Suppressor macrophage (primary cell): ENCODE measurements at places on chromosomes 7 and 10.

GRCh38 chr10:21020545-21020944 lies 123.4 kb upstream of the NEBL start:
- peak; percentile 29 for DNase-seq

DNA sequence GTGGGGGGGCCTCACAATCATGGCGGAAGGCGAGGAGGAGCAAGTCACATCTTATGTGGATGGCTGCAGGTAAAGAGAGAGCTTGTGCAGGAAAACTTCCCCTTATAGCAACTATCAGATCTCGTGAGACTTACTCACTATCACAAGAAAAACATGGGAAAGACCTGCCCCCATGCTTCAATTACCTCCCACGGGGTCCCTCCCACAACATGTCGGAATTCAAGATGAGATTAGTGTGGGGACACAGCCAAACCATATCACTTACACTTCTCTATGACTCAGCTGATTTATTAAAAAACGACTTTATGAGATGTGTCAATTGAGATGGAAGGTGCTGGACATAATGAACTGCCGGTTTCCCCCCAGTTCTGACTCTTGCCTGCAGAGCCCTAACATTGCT lies 23.8 kb upstream of the CHN2 start:
- no peak for DNase-seq

DNA sequence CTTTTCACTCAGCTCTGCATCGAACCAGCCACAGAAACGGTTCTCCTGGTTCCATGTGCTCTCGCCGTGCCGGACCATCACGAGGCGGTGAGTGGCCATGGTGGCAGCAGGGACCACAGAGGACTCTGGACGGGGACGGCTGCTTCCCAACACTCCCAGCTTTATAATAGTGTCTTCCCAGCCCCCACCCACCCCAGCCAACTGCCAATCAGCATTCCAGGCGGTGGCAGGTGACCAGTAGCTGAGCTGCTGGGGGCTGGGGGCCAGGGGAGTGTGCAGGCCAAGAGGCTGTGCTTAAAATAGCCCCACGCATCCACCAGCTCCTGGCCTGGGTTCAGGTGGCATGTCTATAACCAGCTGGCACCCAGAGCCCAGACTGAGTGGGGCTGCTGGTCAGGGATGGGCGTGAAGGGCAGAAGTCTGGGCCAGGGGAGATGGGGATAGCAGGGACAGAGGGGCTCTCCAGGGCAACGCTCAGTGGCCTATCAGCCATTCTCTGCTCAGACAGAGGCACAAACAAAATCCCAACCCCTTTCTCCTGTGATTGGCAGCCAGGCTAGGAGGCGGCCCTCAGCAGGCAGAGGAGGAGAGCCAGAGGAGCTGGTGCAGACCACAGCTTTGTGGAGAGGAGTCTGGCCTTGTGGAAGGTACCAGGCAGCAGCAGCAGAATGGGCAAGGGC lies at the start of gene PGAM2:
Gene PGAM2 (minus strand): TSS at position 137 of the 680 bp plus-strand sequence. CDS start 38 bp downstream, at position 99.
- no peak for DNase-seq

DNA sequence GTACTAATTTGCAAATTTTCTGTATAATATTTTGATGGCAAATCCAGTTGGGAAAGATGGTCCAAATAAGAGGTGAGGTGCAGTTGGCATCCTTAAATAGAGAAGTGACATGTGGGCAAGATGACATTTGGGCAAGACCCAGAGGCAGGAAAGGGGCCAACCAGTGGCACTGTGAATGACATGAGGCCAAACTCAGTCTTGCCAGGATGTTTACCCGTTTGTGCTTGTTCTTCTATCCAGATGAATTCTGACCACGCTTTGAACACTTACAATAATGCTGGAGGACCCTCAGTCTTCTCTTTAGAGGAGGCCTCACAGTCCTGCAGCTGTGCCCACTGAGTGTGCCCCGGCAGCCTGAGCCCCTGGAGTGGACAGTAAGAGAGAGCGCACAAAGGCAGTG lies 45.1 kb downstream of the KCNMA1 start:
- no peak for DNase-seq

- no peak for DNase-seq
Measured at GRCh38 chr7:22884911-22885788, 62.5 kb upstream of the TOMM7 start.

GRCh38 chr10:77400033-77400432 lies 237.6 kb downstream of the KCNMA1 start:
- DNase-seq: no peak

- no peak for DNase-seq
Measured at GRCh38 chr7:8035192-8035591, 66.6 kb downstream of the GLCCI1 start.

GRCh38 chr7:14480281-14480680 lies 422.3 kb downstream of the DGKB start:
- DNase-seq: no peak

DNA sequence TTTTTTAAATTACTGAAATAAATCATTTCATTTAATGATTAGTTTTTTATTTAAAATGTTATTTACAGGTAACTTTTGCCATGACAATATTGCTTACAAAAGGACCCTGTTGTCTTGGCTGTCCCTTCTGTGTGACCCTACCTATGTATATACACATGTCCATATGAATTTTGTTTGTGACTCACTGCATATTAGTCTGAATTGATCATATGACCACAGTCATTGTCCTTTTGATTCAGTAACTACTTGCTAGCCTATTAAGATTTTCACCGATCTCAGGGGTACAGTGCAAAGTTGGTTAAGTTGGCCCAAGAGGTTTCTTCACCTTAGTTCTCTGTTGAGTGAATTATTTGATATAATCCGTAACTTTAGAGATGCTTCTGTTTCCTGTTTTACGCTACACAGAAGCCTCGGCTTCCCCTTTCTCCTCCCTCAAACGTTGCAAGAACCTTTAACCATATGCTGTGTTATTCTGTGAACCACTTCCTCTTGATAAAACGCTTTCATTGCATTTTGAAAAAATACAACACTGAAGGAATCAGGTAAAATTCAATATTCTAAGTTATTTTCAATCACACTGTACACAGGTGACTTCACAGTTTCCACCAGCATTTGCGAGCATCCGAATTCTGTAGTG lies 43.9 kb downstream of the APBB1IP start:
- peak; percentile 89 for DNase-seq

DNA sequence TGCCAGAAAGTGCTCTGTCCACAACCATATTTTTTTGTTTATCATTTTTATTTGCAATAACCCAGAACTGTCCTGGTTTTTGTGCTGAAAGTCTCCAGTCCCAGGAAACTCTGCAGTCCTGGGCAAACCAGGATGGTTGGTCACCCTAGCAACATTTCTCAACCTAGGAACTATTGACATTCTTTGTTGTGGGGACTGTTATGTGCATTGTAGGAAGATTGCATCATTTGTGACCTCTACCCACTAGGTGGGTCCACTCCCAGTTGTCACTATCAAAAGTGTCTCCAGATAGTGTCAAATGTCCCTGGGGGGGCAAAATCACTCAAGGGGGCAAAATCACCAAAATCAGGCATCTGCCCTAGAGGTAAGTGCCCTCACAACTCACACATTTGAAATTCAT lies 14.0 kb upstream of the SRI start:
- DNase-seq: no peak

DNA sequence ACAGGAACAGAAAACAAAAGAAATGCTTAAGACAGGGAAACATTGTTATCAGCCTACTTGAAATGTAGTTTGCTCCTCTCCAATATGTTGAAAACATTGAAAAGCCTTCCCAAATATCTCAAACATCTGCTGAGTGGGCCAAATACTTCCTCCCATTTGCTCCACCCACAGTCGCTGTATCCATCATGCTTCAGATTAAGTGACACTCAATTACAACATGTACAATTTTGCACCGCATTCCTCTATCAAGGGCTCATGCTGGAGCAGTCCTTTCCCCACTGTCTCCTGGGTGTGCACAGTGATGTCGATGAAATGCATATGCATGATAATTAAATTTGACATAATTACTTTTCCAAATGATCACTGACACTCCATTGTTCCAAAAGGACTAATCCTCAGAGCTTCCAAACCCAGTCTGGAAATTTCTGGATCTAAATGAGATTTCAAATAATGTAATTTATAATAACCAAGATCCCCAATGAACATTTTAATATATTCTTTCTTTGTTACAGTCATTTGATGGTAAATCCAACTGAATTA lies 604.6 kb downstream of the GRID1 start:
- no peak for DNase-seq

GRCh38 chr7:97218767-97219166 lies 101.3 kb downstream of the SDHAF3 start:
- DNase-seq: no peak

- peak; percentile 74 for DNase-seq
Measured at GRCh38 chr7:66348959-66349358, 143.8 kb downstream of the TPST1 start.

DNA sequence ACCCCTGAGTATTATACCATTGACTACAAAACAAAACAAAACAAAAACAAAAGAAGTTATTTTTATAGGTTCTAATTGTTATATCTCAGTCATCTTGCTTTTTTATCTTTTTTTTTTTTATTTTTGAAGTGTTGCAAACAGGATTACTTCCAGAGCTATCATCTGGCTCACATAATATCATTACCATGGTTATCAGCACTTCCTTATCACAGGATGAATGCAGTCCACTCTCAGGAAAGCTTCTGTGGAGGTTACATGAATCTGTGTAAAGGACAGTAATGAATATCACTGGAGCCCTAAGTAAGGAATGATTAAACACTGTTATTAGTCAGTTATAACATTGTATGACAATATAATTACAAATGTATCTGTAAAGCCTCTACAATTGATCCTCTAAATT lies 451.5 kb downstream of the PLXDC2 start:
- no peak for DNase-seq

DNA sequence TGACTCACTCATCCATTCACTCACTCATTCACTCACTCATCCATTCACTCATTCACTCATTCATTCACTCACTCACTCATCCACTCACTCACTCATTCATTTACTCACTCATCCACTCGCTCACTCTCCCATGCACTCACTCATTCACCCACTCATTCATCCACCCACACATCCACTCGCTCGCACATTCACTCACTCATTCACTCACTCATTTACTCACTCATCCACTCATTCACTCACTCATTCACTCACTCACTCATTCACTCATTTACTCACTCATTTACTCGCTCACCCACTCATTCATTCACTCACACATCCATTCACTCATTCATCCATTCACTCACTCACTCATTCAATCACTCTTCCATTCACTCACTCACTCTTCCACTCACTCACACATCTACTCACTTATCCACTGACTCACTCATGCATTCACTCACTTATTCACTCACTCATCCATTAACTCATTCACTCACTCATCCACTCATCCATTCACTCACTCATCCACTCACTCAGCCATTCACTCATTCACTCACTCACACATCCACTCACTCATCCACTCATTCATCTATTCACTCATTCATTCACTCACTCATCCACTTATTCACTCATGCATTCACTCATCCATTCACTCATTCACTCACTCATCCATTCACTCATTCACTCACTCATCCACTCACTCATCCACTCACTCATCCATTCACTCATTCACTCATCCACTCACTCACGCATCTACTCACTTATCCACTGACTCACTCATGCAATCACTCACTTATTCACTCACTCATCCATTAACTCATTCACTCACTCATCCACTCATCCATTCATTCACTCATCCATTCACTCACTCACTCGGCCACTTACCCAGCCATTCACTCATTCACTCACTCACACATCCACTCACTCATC lies 74.0 kb downstream of the CARD11 start:
- DNase-seq: no peak

- no peak for DNase-seq
Measured at GRCh38 chr7:139851770-139852481, 22.9 kb downstream of the TBXAS1 start.

DNA sequence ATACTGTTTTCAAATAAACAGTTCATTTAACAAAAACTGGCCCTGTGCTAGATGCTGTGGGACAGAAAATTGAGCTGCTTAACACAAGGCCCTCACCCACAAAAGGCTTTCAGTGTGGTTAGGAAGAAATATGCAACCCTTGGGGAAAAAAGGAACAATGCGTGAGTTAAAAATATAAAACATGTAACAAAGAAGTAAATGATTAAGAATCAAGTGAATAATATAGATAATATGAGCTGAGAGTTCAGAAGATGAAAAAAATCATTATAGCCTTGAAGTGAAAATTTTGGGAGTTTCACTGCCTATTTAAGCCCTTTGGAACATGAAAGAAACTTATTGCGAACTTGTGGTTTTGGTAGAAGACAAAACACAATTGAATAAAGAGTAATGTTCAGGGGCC lies 495.4 kb downstream of the GFRA1 start:
- no peak for DNase-seq

GRCh38 chr7:106110885-106111654 lies 1.0 kb downstream of the SYPL1 start:
- no peak for DNase-seq

DNA sequence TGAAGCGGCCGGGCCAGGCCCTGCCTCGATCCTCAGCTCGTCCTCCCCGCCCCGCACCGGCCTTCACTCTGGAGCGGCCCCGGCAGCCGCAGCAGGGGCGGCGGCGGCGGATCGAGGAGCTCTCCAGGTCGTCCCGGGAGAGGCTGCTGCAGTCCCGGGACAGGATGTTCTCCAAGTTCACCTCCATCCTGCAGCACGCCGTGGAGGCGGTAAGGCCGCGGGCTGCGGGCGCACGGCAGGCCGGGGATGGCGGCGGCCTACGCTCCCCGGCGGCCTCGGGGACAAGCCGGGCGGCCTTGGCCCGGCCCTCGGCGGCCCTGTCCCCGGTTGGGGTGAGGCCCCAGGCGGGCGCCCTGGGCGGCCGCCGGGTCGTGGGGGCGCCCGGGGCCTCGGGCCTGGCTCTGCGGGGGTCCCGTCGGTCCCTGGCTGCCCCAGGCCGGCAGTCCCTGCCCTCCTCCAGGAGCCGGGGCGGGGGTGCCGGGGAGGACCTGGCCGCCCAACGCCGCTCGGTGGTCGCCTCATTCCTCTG lies 399 bp downstream of the FHIP2A start:
- peak; percentile 40 for DNase-seq

DNA sequence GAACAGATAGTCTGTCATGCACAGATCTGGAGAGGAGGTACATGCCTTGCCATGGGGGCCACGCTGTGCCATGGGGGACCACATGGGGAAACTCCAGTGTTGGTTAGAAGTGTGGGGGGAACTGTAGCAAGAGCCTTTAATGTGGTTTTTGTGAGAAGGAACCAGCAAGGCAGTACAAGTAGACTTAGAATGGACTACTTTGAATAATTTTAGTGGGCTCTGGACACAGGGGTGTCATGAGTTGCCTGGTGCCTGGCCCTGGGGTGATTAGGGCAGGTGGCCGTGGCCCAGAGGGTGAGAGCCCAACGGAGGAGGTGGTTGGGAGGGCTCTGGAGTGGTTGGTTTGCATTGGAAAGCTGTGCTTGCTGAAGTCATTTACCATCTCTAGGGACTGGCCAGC lies 77.2 kb downstream of the CXCL12 start:
- DNase-seq: no peak

GRCh38 chr10:94361171-94361794 lies 1.5 kb downstream of the NOC3L start:
- peak; percentile 34 for DNase-seq

- DNase-seq: no peak
Measured at GRCh38 chr7:46715579-46715978, 794.5 kb upstream of the IGFBP3 start.

GRCh38 chr7:128831994-128832879 lies 2.0 kb downstream of the FLNC start:
- peak; percentile 17 for DNase-seq

GRCh38 chr10:113007821-113008220 lies 57.8 kb downstream of the TCF7L2 start:
- peak; percentile 39 for DNase-seq
